ENCODE measurements at places on chromosomes 13 and 19.

GRCh38 chr13:75136151-75136550, 345.8 kb downstream of the TBC1D4 start:
- DNase-seq = no peak

GRCh38 chr13:47087841-47088240, 191.0 kb upstream of the HTR2A start:
- peak; percentile 8 for DNase-seq

DNA sequence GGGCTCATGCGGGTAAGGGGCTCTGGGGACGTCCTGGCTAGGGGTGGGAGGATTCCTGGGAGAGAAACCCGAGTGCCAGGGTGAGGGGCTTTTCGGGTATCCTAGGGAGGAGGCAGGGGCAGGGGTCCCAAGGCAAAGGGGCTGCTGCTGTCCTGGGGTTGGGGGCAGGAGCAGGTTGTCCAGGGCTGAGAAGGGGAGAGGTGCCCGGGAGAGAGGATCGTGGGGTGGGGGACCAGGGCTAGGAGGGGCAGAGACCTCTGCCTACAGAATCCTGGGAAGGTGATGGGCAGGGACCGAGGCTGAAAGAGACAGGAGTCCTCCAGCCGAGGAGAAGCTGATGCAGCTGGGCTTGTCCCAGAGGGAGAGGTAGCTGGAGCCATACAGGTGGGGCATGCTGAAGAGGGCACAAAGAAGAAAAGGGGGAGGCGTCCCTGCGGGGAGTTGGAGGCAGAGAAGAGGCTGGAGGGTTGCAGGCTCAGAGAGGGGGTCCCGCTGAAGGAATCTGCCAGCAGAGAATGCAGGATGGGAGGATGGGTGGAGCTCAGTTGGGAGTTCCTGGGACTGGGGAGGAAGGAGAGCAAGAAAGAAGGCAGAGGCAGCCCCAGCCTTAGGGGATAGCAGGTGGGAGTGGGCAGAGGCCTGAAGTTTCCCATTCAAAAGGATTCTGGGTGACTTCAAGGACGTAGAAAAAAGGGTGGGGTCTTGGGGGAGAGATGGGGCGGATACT, 574 bp downstream of the CYP2S1 start:
- DNase-seq = no peak

DNA sequence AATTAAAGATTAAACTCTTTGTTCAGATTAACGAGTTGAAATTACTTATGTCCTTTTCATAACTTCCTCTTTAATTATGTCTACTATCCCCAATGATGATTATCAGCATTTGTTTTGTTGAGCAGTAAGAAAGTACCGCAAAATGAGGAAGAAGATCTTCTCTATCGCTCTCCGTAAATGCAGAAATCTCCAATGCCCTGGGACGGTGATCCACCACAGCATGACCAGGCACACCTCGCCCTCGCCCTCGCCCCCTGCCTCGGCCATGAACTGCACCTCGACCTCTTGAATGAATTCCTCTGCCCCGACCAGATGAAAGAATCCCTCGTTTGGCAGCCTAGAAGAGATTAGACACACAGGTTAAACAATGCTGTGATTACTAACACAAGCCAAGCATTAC, 69.1 kb downstream of the RBM26 start:
- no peak for DNase-seq

DNA sequence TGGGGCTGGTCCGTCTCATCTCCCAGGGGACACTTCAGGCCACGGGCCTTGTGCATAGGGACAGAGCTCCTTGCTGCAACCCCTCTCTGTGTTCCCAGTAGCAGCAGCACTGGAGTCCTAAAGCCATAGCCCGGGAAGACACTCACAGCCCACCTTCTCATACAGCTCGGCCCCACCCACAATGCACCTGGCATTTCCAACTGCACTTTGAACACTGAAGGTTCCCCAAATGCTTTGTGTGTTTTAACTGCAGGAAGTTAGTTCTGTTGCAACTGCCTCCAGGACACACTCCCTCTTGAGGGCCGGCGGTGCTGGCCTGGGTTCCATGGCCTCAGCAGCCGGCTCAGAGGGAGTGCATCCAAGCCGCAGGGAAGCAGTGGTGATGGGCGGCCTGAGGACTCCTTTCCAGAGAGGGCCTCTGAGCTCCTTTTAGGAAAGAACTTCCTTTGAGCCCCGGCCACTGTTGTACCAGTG, 22.7 kb upstream of the TMEM255B start:
- DNase-seq = no peak

DNA sequence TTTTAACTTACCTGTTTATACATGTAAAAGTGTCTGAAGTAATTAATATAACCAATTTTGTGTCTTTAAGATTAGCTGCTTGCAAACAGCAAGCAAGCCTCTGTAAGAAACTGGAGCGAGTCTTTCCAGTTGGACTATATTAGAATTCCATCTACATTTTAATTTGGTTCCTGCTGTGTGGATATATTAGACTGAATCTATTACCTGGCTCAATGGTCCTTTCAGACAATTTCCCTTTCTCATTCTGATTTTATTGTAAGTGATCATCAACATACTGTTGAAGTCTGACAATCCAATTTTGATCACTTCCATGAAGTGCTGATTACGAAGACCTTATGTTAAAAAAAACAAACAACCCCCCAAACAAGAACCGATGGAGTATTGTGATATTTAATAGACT, 72.3 kb downstream of the GPC5 start:
- no peak for DNase-seq

GRCh38 chr19:4061178-4061682, 5.5 kb downstream of the ZBTB7A start:
- DNase-seq = no peak

- no peak for DNase-seq
These were observed 7.5 kb downstream of the COG3 start for GRCh38 chr13:45472171-45472705.

GRCh38 chr13:107865643-107866031, 349.7 kb downstream of the LIG4 start:
- DNase-seq = no peak

GRCh38 chr19:5718037-5718578, 1.8 kb downstream of the LONP1 start:
- DNase-seq = no peak

DNA sequence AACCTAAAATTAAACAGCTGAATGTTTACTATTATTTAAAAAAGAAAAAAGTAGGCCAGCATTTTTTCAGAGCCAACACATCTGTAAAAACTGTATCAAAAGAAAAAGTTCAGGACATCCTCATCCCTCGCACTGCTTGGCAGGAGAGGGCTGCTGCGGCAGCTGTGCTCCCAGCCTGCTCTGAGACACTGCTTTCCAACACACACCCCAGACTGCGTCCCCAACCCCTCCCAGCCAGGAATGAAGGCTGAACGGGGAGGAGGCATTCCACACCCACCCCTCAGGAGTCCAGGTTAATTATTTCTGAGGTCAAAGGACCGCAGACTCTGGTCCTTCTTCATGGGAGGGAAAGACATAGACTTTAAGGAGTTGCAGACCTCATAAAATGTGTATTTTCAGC, 43.1 kb downstream of the COL4A1 start:
- DNase-seq = no peak

DNA sequence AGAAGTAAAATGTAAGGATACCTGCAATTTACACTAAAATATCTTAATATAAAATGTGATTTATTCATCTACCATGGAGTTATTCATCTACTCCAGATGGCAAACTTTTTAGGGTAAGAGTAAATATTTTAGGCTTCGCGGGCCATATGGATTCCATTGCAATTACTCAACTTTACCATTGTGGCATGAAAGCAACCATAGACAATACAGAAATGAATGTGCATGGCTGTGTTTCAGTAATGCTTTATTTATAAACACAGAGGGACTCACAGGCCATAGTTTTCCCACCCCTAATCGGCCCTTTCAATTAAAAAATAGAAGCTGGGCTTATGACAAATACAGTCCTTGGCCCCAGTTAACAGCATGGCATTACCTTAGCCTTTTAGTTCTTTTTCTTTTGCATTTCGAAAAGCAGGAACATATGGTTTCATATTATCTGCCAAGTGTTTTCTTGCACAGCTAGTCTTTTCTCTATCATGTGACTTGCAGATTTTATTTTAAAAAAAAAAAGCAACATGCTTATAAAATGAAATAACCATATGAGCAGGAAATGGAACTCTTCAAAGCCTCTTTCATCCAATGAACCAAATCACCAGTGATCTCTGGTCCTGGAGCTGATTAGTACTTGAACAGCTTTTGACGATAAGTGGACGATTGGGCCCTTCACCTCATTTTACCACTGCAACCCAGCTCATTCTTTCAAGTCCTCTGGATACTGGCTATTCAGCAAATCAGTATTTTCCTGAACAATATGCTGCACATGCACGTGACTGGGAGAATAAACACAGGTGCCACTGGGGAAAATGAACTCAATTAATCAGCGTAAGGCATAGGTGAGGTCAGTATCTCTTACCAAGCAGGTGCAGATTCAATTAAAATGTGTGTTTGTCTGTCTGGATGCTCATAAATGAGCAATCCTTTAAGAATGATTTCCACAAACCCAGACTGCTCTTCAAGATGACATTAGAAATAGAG, 63.9 kb downstream of the LHFPL6 start:
- DNase-seq = no peak

DNA sequence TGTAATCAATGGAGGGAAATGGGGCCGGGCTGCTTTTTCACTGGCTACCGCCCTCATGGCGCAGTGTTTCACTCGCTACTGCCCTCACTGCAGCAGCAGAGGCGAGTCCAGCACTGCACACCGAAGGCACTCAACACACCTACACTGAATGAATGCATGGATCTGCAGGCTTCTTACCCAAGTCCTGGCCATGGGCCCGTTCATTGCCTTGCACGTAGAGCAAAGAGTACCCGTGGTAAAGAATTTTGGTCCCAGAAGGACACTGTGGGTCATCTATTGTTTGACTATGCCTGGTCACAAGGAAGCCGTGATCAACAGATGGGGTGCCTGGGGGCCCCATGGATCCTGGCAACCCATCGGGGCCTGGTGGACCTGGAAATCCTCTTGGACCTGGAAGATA, 144.9 kb downstream of the COL4A1 start:
- no peak for DNase-seq

GRCh38 chr13:113809934-113810333, 50.9 kb downstream of the TMEM255B start:
- no peak for DNase-seq

GRCh38 chr13:44133626-44134025, 240.0 kb upstream of the SERP2 start:
- DNase-seq = no peak

- DNase-seq = no peak
These were observed 21.5 kb upstream of the GPR18 start for GRCh38 chr13:99279637-99280036.

DNA sequence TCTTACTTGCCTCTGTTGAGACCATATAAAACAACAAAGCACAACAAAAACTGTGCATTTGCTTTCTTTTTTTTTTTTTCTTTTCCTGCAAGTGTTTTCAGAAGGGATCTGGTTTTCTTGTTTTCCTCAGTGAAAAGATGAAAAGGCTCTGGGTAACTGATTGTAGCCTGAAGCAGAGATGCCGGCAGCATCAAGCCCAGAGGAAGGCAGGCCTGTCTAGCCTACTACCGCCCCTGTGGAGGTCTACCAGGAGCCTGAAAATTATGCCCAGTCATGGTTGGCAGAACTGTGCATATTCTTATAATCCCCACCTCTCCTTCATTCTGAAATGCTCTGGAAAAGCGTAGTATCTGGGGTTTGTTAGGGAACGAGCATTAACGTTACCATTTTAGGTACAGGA, 32.6 kb upstream of the MEDAG start:
- DNase-seq = peak; percentile 24

DNA sequence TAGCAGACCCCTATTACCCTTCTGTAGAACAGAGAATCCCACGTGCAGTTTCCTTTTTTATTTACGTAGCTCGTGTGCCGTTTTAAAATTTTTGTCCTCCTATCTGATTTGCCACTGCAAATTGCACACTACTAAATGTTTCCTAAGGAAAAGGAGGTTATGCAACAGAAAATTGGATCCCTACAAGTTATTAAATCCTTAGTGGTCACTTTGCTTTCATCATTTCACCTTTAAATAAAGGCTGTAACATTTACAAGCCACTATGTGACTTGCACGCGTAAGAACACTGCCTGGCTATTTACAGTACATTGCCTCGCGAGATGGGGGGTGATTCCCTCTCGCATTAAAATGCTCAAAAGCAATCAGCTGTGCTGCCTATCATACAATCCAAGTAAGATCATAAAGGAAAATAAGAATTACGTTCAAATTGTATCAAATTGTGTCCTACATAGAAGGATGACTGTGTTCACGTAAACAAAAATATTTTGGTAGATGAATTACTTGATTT, 525.6 kb downstream of the SUCLA2 start:
- no peak for DNase-seq

Data from GDM1 (cell line).